ENCODE measurements at places on chromosomes 2 and 18. TPM values are rescaled to one million over a fixed set of nuclear protein-coding genes. Genes with fewer than 3 reads are reported as not detected.

MAP3K19 gene
- not detected for total RNA-seq

CXCR4 gene
- not detected for total RNA-seq

TRIM54 gene
- not detected for total RNA-seq

LIMS4 gene
- not detected for total RNA-seq

MATN3 gene
- 1.2 TPM for total RNA-seq

RNMT gene
- 14.8 TPM for total RNA-seq

ACMSD gene
- 0.46 TPM for total RNA-seq

EVX2 gene
- not detected for total RNA-seq

FOXD4L1 gene
- not detected for total RNA-seq

NT5C1B gene
- not detected for total RNA-seq

SYT4 gene
- total RNA-seq = not detected

SLC4A5 gene
- total RNA-seq = 0.14 TPM

ABCG5 gene
- not detected for total RNA-seq

PRSS56 gene
- not detected for total RNA-seq

IL37 gene
- not detected for total RNA-seq

MPP4 gene
- 0.35 TPM for total RNA-seq

ALPP gene
- total RNA-seq = not detected

IL36A gene
- total RNA-seq = not detected

HAAO gene
- total RNA-seq = not detected

MAL gene
- 6.1 TPM for total RNA-seq

SLC11A1 gene
- not detected for total RNA-seq

RGPD5 gene
- total RNA-seq = 12.2 TPM

STPG4 gene
- not detected for total RNA-seq

TCF7L1 gene
- total RNA-seq = 5.8 TPM

CERKL gene
- total RNA-seq = not detected

CYRIA gene
- total RNA-seq = 1.1 TPM

GPR45 gene
- not detected for total RNA-seq

DNER gene
- 5.1 TPM for total RNA-seq

SSB gene
- total RNA-seq = 85.3 TPM

RNF144A gene
- total RNA-seq = 0.99 TPM

CYP26B1 gene
- 3.7 TPM for total RNA-seq

SOX11 gene
- 4.2 TPM for total RNA-seq

IGFBP5 gene
- 1.3 TPM for total RNA-seq

SIX3 gene
- not detected for total RNA-seq

CABYR gene
- total RNA-seq = 5.9 TPM

NTSR2 gene
- total RNA-seq = not detected

NEU2 gene
- not detected for total RNA-seq

G6PC2 gene
- total RNA-seq = not detected

RNF25 gene
- 16.1 TPM for total RNA-seq

MROH2A gene
- total RNA-seq = not detected

CNTNAP5 gene
- not detected for total RNA-seq

TSPYL6 gene
- not detected for total RNA-seq

PSMD14 gene
- total RNA-seq = 99.0 TPM

ST8SIA3 gene
- total RNA-seq = not detected

DUSP2 gene
- total RNA-seq = 6.5 TPM

UGT1A8 gene
- total RNA-seq = 0.37 TPM

INHBB gene
- total RNA-seq = not detected

PRLH gene
- not detected for total RNA-seq

SCN1A gene
- total RNA-seq = not detected

SLC9A4 gene
- total RNA-seq = not detected

MGAT5 gene
- 22.0 TPM for total RNA-seq

UGT1A5 gene
- total RNA-seq = 3.2 TPM
